Stimulated activated CD8-positive, alpha-beta memory T cell treated with anti-CD3 and anti-CD28 coated beads, Interleukin-7, amount 100 ng/mL, for 1 hour (primary cell): ENCODE measurements at places on chromosomes 7 and 10.

DNA sequence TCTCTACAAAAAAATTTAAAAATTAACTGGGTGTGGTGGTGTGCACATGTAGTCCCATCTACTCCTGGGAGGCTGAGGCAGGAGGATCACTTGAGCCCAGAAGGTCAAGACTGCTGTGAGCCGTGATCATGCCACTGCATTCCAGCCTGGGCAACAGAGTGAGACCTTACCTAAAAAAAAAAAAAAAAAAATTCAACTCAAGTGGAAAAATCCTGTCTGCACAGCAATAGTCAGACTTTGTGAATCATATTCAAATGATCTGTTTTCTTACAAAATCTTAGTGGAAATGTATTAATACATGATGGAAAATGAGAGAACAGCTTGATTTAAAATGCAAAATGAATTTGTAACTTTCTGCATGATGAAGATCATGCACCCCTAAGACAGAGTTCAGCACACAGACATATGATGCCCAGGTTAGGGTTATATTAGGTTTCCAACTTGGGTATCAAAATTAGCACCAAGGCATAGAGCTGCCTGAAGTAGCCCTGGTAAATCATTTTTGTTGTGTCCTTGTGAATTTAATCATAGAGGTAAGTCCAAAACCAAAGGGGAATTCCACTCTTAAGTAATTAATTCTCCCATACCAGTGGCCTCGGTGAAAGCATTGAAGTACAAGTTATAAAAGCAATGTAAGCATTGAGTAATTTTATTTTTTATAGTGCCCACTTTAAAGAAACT lies 93.8 kb downstream of the ADD3 start:
- DNase-seq = no peak

GRCh38 chr10:114306116-114306973 lies 67.3 kb downstream of the VWA2 start:
- DNase-seq = no peak

GRCh38 chr10:19966751-19967150 lies 150.5 kb downstream of the PLXDC2 start:
- no peak for DNase-seq

DNA sequence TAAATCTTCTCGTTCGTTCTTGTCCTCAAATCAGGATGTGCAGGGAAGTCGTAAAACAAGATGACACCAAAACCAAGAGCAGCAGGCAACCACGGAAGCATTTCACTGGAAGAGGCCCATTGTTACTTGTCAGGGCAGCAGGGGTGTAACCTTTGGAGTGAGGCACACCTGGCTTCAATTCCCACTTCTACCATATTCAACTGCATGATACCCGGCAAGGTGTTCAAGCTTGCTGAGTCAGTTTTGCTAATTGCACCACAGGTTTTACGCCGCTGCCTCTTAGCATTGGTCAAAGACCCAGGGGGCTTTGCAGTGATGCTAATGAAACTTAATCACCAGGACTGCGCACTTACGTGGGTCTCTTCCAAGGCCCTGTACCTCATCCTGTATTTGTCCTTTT lies 50.0 kb upstream of the PTER start:
- DNase-seq = no peak

- no peak for DNase-seq
Observed at GRCh38 chr7:112624416-112624815, 143.6 kb downstream of the LSMEM1 start.

DNA sequence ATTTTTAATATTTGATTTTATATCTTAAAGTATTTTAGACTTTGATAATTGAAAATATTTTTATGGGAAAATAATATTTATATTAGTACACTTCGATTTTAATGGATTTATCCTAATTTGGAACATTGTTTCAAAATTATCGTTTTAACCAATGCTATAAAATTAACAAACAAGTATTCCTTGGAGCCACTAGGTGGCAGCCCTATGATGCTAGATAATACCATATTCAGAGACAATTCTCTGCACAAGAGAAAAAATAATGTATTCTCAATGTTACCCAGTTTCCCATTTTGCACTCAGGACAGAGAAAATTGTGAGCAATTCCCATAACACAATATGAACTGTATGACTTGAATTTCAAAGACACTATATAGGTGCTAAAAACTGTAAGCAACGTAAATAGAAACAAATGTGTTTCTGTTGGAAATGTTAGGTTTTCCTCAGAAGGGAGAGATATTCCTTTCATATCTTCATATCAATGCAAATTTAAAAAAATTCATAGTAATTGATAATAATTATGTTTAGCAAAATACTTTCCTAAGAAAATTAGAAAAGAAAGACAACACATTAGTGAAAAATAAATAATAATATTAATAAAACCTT lies 237.8 kb downstream of the SEMA3E start:
- DNase-seq = no peak

- DNase-seq = no peak
Observed at GRCh38 chr7:94445696-94446194, 51.0 kb downstream of the COL1A2 start.

- no peak for DNase-seq
Observed at GRCh38 chr10:100749309-100750217, 4.2 kb downstream of the PAX2 start.

DNA sequence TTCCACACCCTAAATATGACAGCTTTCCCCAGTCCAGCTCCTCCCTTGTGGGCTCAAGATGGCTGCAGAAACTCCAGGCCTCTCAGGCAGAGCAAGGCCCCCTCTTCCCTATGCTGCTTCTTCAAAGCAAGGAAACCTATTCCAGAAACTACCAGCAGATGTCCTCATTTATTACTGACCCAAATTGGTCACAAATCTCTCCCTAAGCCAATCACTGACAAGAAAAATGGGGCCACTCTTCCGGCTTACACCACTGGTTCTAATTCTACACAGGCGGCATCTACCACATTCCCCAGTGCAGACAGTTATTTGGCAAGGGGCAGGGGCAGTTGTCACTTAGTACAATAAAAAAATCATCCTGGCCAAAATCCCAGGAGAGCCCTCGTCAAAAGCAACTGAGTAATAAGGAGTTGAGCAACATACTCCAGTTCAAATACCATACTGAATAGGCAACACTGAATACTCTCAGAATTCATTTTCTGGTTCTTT lies 150.4 kb downstream of the SFMBT2 start:
- no peak for DNase-seq

- no peak for DNase-seq
Observed at GRCh38 chr10:78828647-78829539, 239.9 kb upstream of the ZMIZ1 start.

DNA sequence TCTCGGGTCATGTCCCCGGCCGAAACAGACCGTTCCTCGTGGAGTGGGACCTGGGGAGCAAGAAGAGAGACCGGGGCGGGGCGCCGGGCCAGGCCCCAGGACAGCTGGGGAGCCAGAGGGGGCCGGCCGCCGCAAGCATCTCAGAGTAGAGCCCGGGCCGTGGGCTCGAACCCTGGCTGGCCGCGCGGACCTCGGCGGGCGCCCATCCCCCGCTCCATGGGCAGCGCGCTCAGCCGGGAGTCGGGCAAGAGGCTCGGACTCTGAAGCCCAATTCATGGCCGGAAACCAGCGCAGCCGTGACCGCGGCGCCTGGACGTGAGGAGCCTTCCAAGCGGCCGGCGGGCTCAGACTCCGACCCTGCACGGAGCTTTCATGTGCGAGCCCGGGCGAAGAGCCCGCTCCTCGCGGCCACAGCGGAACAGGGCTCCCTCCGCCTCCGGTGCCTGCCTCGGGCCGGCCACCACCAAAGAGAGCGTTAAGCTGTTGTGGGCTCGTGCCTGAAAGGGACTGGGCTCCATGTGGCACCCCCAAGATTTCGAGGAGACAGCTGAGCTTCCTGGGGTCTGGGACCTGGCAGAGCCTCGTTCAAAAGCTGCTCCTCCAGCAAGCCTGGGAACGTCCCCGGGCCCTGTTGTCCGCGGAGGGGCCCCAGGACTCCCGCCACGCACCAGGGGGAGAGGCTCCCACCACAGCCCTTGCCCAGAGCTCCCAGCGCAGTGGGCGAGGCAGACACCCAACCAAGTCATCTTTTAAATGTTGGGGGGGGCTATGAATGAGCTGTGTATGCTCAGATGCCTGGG lies 757 bp upstream of the GRID1 start:
- DNase-seq = no peak

DNA sequence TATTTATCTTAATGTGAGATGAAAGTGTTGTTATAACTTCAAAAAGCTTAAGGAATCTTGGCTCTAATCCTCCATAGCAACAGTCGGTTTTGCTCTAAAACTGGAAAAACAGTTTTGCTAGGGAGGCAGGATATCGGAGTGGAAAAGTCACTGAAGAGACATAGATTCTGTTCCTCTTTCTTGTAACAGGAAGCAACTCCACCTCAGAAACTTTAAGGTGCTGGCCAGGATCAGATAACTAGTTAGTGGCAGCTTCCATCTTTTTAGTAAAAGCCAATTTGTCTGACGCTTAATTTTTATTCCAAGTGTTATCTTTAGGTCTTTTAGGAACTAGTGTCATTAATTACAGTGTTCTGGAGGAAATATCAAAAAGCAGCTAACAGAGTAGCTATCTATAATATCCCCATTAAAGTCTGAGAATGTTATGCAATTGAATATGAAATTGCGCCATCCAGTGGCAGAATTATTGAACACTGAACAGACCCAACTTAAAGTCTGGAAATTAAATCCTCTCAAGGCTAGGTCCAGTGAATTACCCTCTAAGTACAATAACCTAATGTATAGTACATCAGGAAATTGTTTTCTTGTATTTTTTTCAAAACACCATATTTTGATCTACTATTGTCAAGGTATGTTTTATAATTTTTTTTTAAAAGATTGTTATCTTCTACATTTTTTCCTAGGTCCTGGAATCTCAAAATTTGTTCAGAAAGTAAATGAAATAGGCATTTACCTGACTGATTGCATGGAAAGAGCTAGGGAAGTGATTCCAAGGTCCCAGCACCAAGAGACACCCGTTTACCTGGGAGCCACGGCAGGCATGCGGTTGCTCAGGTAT lies 65.9 kb upstream of the CC2D2B start:
- DNase-seq = no peak

DNA sequence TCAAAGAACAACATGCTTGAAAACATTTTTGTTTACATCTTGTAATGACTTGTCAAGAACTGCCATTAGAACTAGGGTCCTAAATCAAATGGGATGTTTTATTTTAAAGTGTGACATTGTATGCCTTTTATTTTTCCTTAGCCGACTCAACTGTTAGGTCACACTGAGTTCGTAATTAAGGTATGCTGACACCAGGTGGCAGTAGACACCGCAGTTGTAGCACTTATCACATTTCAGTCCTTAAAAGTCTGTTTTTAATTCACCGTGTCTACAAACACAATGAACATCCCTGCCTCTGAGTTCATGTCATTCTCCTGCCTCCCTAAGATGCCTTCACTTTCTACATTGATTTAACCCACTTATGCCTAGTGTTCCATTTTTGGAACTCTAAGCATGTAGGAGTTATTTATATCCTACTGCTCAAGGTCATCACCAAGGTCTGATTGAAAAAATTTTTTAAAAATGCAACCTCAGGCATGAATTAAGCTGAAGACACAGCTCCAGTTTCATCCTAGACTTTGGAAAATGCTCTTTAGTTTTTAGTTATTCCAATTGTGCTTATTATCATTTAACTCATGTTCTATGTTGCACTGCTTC lies 186.1 kb downstream of the BMPER start:
- DNase-seq = no peak

DNA sequence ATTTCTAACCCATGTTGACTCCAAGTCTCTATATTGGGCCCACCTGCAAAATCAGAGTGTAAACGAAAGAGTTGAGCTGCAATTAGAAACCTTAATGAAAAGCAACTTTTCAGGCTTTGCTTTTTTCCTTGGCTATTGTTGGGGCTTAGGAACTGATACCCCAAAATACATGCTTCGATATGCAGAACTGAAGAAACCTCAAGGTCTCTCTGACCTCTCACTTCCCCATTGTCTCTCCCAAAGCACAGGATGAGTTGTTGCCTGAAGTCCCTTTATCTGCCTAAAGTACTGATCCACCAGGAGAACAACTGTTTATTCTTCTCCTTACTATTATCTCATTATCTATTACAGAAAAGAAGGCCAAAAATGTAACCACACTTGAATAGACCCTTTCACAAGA lies 666.0 kb upstream of the LRRTM3 start:
- no peak for DNase-seq

DNA sequence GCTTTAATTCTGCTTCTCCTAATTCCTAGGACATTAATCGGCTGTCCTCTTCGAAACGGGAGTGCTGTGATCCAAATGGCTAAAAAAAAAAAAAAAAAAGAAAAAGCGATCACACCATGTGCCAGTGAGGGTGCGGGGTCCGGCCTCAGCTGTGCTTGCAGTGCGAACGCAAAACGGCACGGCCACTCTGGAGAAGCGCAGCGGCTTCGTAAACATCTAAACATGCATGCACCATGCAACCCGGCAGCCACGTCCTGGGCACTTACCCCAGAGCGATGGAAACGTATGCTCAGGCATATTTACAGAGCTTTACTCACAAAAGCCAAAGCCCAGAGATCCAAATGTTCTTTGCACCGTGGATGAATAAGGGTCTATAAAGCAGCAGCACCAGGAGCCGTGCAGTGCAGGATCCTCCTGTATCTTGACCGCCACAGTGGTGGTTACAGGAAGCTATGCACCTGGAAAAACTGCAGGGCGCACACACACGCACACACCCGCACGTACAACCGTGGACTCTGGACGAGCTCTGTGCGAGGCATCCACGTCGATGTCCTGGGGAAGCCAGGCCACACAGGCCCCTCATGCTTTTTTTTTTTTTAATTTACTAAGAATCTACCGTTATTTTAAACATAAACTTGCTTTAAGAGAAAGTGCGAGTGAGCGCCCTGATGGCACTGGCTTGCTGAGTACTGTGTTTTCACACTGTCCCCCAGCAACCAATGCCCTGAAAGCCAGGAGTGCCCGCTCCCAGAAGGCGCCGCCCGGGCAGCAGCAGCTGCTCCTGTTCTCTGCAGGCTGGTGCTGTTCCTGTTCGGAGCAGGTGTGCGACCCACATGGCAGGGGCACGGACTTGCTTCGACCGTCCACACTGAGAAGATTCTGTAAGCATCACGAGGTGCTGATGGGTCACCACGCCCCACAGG lies 25.0 kb downstream of the GPER1 start:
- no peak for DNase-seq

DNA sequence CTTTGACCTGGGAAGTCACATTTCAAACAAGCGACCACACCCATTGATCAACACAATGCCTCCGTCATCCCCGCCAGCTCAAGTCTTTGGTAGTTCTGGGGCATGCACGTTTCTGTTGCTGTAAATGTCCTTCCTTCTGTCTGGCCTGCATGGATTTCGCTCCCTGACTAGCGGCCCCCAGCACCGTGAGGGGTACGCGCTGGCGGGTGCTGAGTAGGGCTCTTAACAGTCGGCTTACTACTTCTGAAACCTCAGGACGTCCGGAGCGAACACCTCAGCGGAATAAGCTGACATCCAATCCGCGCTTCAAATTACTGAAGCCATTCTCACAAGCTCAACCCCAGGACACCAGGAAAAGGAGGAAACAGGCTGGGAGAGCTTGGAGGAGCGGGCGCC lies 505 bp downstream of the NUDCD3 start:
- DNase-seq = no peak

GRCh38 chr7:133709036-133709880 lies 417.9 kb upstream of the LRGUK start:
- no peak for DNase-seq

DNA sequence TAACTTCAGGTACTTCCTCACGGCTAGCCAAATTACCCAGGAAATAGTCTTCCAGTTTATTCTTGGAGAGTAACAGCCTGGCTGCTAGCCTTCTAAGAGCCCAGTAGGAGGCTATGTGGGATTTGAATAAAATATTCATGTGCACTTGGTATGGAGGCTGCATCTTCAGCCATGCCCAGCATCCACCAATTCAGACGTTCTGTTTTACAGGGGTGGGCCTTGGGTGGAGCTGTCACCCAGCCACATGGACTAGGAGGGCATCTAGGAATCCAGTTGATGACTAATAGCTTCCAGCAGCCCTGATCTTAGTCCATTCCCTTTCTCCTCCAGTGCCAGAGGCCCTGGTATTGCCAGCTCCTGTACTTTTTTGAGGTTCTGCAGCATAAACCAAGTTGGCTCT lies 66.3 kb upstream of the ZRANB1 start:
- DNase-seq = no peak
